ENCODE measurements at places on chromosomes 7 and 10.

DNA sequence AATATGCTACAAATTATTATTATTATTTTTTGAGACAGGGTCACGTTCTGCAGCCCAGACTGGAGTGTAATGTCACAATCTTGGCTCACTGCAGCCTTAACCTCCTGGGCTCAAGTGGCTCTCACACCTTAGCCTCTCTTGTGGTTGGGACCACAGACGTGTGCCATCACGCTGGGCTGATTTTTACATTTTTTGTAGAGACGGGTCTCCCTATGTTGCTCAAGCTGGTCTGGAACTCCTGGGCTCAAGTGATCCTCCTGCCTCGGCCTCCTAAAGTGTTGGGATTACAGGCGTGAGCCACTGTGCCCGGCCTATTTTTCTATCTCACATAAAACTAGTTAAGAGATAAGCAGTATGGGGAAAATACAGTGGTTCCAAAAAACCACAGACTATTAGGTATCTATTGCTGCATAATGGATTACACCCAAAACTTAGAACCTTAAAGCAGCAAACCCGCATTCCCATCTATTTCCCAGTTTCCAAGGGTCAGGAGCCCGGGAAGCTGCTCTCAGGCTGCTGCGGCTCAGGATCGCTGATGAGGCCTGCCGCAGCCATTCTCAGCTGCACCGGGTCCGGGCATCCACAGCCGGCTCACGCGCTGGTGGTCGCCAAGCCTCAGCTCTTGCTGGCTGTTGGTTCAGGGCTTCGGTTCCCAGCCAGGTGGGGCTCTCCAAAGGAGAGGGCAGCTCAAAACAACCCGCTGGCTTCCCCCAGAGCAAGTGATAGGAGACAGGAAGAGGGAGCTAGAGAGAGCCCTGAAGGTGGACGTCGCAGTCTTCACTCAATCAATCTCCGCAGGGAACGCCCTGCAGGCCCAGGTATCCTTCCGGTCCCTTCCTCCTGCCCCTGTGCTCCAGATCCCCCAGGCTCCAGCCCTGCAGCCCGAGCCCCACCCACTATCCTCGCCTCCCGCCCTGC lies 128.2 kb downstream of the UBE2H start:
- DNase-seq: peak; percentile 50

DNA sequence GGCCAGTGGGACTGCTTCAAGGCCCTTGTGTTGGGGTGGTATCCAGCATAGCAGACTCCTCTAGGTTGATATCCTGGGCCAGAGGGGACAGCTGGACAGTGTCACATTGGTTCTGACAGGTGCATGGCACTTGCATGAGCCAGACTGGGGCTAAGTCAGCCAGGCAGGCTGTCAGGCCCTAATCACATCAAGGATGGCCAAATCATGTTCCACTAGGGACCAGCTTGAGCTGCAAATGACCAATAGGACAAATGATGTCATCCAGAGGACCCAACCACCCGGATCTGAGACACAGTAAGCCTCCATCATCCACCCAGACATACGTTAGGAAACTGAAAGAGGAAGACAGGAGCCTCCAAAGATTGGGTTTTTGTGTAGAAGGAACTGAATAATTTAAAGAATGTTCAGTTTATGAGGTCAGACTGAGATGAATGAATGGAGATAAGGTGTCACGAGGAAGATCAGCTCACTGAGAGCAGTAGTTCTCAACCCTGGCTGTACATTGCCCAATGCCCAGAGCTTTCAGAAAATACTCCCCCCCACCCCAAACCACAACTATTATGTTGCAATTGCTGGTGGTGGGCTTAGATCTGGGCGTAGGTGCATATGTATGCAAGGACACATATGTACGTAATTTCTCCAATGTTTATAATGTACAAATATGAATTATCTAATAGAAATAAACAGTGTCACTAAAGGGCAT lies 75.2 kb upstream of the INHBA start:
- DNase-seq: no peak

DNA sequence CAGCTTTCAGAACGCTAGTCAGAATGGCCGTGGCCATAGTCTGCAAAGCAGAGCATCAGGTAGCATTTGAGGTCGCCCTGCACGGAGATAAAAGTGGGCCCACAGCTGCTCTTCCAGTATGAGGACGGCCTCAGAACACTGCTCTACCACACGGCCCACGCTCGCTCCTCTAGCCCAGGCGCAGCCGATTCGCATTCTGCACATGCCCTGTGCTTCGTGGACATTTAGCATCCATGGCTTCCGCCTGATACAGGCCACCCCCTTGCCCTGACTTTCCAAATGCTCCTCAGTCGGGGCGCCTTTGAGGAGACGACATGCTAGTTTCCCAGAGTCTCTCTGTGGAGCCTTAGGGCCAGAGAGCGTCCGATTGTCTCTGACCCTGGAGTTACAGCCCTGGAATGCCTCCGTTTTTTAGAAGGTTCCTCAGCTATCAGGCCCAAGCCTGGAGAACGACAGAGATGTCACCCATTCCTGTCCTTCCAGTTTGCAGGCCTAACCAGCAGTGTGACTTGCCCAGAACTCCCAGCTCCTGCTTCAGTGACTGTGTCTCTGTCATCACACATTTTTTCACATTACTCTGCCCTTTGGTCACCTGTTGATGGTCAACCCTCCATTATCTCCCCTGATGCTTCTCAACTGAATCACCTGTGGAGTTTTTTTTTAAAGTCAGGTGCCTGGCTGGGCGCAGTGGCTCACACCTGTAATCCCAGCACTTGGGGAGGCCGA lies 14.3 kb downstream of the STRA8 start:
- DNase-seq: no peak

DNA sequence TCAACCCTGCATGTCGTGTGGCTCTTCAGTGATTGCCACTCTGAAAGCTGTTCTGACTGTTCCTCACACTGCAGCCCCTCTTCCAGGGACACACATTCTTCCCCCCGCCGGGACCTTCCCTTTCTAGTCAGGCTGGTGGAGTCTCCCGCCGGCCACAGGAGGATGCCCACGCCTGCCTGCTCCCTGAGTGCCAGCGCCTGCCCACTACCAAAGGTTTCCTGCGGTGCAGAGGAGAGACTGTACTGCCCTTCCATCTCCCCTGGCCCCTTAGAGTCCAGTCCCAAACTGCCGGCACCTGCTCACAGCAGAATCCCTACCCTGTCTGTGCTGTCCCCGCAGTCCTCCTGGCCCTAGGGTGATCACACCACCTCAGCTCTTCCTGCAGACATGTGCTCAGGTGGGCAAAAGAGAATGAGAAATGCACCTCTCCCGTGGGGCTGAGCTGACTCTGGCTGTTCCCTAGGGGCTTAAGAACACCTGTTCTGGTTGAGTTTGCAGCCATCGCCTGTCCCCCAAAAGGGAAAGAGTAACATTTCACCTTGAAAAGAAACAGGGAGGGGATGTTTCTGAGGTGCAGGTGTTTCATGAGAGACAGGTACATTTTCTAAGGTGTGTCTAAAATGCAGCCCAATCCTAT lies 1.4 kb downstream of the PODXL start:
- DNase-seq: no peak

DNA sequence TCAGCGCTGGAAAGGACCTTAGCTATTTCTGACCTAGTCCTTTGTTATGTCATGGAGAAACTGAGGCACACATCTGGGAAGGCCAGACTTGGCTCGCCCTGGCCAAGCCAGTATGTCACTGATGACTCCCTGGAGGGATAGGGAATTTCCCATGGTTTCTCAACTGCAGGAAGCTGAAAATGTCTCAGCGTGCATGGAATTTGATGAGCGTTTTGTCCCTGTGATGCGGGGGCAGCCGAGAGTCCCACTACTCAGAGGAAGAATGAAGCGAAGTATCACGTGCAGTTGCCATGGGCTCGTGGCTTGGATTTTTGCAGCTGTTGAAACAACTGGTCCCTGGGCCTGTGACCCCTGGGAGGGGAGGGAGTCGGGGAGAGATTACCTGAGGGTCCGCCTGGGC lies 44.8 kb downstream of the CLIP2 start:
- DNase-seq: no peak

DNA sequence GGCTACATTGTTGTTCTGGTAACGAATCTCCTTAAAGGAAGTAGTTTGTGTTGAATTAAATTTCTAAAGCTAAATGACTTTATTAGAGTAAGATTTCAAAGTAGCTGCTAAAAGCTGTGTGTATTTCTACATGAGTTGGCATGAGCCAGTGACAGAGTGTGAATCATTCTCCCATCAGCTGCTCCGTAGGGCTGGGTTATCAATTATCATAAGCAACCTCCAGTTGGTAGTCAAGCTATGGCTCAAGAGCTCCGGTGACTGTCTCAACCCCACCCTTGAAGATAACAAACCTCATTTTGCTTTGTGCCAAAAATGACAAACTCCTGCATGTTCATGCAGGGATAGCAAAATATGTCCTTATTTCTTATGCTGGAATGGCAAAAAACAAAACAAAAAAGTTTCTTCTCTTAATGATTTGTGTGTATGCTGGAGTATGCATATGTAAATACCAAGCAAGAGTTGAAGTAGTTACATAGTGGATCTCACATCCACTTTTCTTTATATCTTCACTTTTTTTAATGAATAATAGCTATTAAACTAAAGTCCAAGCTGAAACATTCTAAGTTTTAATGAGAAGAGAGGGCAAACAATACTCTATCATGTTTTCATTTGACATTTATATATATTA lies 249.4 kb downstream of the CACNA2D1 start:
- DNase-seq: no peak

DNA sequence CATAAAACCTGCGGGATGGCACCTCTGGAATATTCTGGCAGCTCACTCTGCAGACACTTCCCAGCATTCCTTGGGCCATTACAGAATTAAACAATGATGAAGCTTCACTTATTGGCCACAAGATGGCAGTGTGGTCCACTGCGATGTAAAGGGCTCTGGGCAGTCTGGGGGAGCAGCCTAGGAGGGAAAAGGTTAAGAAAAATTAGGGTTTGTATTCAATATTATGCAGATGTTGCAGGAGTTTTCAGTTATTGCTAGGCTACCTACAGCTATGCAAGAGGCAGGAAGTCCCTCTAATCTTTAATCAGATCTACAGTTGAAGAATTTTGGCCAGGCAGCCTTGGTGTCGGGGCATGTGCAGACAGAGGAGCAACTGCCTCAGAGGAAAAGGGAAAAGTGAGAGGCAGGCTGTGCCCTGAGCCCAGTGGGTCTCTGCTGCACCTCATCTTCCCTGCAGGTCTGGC lies 233.2 kb upstream of the PRSS1 start:
- DNase-seq: peak; percentile 45

DNA sequence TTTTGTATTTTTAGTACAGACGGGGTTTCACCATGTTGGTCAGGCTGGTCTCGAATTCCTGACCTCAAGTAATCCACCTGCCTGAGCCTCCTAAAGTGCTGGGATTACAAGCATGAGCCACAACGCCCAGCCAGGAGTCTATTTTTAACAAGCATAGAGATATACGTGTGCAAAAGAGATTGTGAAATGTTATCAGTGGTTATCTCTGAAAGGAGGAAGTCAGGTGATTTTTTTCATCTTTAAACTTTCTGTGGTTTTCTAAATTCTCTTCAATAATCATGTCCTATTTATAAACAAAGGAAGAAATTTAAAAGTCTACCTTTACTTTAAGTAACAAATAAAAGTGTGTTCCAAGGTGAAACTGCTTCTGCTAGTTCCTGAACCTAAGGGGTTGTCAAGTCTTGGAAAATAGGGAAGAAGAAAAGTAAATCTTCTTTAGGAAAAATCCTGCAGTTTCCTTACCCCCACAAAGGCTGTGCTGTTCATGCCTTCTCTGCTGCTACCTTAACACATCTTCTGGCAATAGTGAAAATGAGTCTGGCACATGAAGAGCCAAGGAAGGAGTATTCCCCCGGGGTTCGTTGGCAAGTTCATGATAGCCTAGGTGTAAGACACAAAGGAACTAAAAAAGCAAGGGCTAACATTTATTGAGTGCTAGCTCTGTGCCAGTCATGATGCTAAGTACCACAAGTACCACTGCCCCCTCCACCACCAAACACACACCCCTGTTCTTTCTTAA lies 51.1 kb downstream of the CYP26A1 start:
- DNase-seq: no peak

GRCh38 chr10:17713758-17714157 lies 38.2 kb upstream of the TMEM236 start:
- no peak for DNase-seq

DNA sequence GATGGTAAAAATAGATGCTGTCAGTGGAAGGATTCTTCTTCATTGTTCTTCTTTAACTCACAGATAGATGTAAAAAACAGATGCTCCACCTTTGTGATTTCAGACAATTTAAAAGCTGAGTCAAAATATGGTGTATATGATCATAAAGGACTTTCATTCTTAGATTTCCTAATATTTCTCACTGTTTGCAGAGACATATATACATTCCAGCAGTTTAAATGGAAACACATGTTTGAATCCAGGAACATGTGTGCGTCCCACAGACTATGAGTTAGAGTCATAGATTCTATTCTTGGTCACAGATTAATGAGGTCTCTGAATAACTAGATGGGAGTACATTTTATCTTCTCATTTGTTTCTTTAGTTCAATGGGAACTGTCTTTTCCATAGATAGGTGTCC lies 109.6 kb downstream of the BICC1 start:
- no peak for DNase-seq

DNA sequence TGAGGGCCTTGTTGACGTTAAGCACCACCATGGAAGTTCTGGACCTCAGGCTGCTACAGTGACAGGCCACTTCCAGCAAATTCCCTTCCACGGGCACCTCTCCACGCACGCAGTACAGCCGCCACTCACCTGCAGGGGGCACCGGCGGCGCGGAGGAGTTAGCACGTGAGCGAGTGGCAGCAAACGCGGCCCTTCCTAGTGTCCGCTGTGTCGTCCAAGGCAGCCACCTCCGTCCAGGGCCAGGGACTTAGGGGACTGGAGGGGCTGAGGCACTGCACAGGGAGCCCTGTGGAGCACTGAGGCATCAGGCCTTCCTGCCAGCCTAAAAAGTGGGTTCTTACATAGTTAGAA lies 164.4 kb downstream of the SVIL start:
- no peak for DNase-seq

- peak; percentile 31 for DNase-seq
Observed at GRCh38 chr7:149310113-149310836, 48.3 kb downstream of the ZNF783 start.

GRCh38 chr10:21990449-21990848 lies 13.1 kb downstream of the DNAJC1 start:
- no peak for DNase-seq

All from RWPE1 (cell line).